ENCODE measurements at places on chromosomes 6 and 20. TPM values are rescaled to one million over a fixed set of nuclear protein-coding genes. Genes with fewer than 3 reads are reported as not detected.

RNGTT gene
- 13.5 TPM for total RNA-seq

- DNase-seq: no peak
Measured at GRCh38 chr6:44245912-44246662, 814 bp upstream of the HSP90AB1 start.

- DNase-seq: no peak
Measured at GRCh38 chr6:71698702-71699101, 187.6 kb upstream of the RIMS1 start.

DNA sequence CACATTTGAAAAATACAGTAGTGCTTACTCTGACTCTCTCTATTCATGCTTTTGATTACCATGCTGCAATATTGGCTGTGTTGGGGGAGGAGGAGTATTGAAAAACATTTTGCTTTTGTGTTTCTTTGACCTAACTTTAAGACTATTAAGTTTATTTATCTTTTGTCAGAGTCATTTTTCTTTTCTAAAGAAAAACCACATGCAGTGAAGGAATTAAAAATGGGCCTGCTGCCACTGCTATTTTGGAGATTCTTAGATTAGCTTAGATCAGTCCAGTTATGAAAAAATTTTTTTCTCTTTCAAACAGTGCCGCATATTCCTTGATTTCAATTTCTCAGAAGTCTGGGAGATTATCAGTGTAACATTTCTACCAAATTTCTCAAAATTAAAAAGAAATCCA, 36.1 kb downstream of the BCKDHB start:
- DNase-seq: no peak

GRCh38 chr6:148825492-148825891, 78.7 kb downstream of the UST start:
- no peak for DNase-seq

Measured in thoracic aorta (tissue), 2 donors.